ENCODE measurements at places on chromosomes 12 and 14.
A peak's percentile ranks its signal among the peaks of the same experiment; 100 is the strongest.

- DNase-seq = no peak
Measured at GRCh38 chr12:54956818-54957641, 27.5 kb downstream of the TESPA1 start.

DNA sequence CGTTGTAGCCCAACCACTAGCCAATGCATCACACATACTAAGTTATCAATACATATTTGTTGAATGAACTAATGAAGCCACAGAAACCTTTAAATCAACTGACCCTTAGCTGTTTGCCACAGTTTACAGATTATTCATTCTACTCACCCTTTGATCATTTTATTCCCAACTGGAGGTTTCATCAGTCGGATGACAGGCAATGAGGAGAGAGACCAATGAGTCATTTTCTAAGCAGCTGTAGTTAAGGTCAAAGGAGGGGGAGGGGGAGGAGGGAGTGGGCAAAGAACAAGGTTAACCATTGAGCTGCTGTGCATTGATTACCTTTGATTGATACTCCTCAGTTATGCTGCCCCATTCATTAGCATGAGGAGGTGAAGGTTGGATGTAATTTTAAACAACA, 469.5 kb downstream of the VRK1 start:
- no peak for DNase-seq

DNA sequence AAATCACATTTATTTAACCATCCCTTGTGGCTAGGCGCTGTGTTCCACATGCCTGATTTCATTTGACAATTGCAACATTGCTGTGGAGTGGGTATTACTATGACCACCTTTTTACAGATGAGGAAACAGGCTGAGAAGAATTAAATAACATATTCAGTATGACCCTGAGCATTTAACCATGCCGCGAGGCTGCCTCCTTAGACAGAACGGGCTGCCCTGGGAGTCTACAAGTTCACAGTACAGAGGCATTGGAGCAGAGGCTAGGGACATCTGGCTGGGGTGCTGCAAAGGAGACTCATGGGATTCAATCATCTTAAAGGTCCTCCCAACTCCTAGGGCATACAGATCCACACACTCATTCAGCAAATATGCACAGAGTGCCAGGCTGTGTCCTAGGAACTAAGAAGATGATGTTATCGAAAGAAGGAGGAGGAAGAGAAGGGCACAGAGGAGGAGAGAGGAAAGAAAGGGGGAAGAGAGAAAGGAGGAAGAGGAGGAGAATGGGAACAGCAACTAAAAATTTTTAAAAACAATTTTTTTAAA, 164.7 kb upstream of the CCND2 start:
- no peak for DNase-seq

GRCh38 chr12:49880756-49881414, 22.8 kb downstream of the FAIM2 start:
- no peak for DNase-seq

DNA sequence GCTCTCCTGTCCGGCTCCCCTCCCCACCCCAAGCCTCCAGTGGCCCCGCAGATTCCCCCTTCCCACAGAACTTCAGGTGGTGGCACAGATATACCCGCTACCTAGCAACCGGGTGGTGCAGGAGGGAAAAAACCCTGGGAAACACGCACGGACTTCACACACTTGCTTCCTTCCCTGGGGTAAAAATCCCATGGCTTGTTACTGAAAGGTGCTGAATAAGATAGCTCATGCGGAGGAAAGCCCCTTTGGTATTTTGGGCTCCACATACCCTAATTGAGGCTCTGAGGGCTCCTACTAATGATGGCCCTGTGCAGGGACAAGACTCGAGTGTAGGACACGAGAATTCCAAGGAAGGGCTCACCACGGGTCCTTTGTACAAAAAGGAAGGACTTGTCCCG, 869 bp upstream of the RIMBP2 start:
- DNase-seq = no peak

- DNase-seq = no peak
Measured at GRCh38 chr14:95944462-95944861, 67.8 kb downstream of the TUNAR start.

GRCh38 chr12:111353026-111353425, 15.9 kb downstream of the PHETA1 start:
- DNase-seq = no peak

DNA sequence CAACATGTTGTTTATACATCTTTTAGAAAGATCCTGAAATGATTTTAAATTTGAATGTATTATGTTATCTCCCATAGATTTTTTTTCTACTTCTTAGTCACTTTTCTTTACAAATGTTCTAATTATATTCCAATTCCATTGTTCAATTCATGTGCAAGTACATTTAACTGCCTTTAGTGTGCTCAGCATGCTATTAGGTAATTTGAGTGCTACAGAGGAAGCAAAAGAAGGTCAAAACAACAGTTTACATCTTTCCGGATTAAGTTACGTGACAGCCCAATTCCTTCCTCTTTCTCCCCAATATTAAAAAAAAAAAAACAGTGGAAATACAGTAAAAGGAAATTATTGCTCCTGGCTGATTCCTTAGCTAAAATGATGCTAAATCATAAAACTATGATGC, 98.3 kb downstream of the RTN1 start:
- no peak for DNase-seq

- no peak for DNase-seq
Measured at GRCh38 chr12:111226680-111227079, 142.2 kb downstream of the PHETA1 start.

DNA sequence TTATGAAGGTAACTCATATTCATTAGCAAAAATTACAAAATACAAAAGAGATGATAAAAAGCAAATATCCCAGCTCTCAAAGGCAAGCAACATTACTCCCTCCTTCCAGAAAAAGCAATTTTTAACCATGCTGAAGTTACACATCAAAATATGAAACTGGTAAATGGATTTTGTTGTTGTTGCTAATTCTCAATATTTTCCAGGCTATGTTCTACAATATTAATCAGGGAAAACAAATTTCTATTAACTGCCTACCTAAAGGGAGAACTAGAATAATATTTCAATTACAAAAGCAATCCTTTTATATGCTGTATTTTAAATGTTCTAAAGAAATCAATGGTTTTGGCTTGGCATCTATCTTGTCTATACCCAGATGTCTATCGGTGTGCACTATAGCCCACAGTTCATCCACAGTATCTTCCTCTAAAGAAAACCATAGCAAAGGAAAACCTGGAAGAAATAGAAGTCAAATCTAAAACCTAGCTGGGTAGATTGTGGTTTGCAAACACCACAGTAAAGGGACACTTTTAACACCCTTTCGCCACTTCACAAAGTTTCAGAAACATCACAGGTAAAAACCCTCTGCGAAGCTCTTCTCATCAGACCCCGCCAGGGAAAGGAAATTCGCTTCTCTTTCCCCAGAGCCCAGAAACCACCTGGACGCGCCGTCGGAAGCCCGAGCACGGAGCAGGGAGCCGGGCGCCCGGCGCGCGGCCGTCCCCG, 32.0 kb downstream of the TC2N start:
- DNase-seq = no peak

DNA sequence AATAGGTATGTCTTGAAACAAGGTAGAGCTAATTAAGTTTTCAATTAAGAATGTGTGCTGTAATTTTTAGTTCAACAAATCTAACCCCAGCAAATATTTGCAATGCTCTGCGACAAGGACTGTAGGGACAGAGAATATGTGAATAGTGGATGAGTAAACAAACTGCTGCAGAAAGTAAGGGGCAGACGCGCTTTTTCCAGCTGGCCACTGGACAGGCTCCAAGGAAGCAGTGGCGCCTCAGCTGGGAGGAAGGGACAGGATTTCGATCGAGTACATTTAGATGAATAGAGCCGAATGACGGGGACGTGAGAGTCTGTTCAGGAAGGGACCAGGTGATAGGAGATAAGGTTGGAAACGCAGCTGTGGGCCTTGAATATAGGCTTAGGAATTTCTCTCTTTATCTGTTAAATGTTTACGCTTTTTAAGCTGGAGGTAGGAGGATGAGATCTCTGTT, 69.3 kb downstream of the ELK3 start:
- DNase-seq = no peak

- peak; percentile 39 for DNase-seq
Measured at GRCh38 chr14:67240168-67240932, 885 bp upstream of the PALS1 start.

GRCh38 chr14:55877942-55878341, 240.3 kb upstream of the PELI2 start:
- DNase-seq = no peak

- no peak for DNase-seq
Measured at GRCh38 chr14:58332561-58332960, 34.2 kb downstream of the ARID4A start.

DNA sequence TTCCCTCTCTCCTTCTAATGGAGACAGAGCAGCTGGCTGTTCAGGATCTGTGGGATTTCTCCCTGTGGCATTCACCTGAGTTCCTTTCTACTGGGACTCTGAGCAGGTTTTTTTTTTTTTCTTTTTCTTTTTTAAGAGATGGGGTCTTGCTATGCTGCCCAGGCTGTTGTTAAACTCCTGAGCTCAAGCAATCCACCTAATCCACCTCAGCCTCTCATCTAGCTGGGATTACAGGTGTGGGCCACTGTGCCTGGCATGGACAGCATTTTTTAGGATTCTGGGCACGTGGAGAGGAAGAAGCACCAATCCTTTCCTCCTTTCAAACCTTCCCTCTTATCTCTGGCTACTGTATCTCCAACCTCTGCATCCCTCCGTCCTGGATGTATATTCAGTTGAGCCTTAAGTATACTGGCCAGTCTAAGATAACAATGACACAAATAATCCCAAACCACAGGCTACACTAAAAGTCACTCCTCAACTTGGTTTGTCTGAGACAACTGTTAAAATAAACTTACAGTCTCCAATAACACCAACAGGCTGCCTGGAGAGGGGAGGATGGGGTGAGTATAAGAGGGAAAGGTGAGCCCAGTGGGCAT, 16.4 kb upstream of the CELA1 start:
- no peak for DNase-seq

GRCh38 chr12:125610292-125610691, 545.1 kb downstream of the AACS start:
- no peak for DNase-seq

DNA sequence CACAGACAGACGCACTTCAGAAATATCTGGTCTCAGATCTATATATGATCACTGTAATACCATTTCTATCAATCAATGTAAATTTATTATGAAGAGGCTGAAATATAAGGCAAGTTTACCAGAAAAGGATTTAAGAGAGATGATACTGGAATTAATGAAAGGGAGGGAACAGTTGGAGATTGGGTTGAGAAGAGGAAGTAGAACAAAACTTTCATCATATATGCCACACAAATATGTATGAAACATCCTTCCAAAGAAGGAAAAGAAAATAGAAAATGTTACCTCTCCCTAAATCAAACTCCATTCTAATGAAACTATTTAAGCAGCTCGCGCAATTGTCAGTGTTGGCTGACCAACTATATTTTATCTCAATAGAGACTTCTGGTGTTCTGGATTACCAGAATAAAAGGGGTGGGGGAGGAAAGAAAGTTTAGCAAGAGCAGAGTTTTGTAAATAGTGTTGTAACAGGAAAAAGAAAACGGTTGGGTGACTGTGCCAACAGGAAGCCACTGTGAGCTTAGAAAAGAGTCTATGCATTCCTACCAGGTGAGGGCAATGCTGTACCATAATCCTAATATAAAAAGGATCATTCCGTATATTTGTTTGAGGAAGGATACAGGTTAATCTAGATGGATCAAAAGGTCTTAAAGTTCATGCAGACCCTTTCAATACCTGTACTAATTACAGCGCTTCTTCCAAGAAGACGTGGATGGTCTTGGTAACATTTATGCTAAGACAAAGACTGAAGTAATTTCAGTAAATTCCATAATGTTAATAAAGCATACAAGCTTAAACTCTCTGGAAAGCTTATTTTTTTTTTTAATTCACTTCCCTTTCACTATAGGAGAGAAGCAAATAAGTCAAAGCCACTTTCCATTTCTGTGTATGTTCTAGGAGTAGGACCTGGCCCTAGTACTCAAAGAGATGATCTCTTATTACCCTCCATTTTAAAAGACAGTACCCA, 14.5 kb upstream of the LLPH start:
- peak; percentile 65 for DNase-seq

GRCh38 chr12:67893022-67893580, 96.1 kb upstream of the IFNG-AS1 start:
- DNase-seq = no peak

GRCh38 chr14:35556548-35556947, 22.6 kb downstream of the INSM2 start:
- DNase-seq = no peak

DNA sequence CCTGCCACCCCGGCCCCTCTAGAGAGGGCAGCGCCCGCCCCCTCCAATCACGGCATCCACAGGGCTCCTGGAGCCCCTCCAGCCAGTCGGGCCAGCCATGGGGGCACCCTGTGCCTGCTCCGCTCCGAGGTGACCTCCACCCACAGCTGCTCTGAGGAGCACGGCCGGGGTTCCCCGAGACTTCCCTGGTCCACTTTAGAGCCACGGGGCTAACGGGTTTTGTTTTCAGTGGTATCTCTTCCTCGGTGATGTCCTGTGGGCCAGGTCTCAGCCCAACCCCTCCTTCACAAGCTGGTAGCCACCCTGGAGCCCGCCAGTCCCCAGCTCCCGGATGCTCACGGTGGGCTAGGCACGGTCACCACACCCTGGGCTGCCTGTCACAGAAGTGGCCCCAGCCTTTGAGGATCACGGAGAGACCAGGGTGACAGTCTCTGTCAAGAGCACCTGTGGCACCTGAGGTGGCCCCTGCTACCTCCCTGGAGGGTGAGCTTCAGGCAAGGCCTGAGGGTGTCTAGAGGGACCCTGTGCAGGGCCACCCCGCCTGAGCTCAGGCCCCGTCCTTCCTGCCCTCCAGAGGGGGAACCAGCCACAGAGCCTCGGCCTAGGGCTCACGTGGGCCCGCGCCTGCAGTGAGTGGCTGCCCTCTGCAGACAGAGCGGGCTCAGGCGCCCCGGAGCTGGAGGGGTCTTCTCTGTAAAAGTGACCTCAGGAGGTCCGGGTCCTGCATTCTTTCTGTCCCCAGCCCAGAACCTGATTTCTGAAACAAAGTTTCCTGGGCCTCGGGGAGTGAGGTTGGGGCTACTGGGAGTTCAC, 146.0 kb upstream of the C14orf180 start:
- no peak for DNase-seq

DNA sequence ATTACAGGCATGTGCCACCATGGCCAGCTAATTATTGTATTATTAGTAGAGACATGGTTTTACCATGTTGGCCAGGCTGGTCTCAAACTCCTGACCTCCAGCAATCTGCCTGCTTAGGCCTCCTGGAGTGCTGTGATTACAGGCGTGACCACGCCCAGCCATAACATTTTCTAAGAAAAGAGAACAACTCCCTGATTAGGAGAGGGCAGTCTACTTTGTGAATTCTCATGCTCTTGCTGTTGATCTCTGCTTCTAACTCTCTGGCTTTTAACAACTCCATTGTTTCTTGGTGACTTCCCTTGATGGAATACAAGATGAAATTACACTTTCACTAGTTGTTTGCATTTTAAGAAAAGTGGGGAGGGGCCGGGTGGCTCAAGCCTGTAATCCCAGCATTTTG, 33.6 kb downstream of the SSH1 start:
- DNase-seq = no peak

- DNase-seq = no peak
Measured at GRCh38 chr12:88431246-88431645, 149.0 kb downstream of the KITLG start.

DNA sequence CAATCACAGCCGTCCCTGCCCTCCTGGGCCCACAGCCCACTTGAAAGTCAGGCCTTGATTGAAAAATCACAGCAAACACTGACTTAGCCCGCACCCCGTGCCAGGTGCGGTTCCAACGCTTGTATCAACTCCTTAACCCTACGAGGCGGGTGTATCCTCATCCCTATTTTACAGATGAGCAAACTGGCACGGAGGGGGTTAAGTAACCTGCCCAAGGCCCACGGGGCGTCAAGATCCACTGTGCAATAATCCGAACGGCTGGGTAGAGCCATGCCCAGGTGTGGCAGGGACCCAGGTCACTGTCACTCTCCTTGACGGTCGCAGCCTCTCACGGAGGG, 583 bp downstream of the DNAH10 start:
- DNase-seq = no peak

Measured in AG08396 (cell line).